GM12891 (cell line): ENCODE measurements at places on chromosomes 6 and 20.

- DNase-seq = no peak
Measured at GRCh38 chr20:8399947-8400346, 267.9 kb downstream of the PLCB1 start.

GRCh38 chr6:146593986-146594385 is 4.8 kb upstream of the ADGB start:
- no peak for DNase-seq

GRCh38 chr6:6591778-6592465 is 3.4 kb downstream of the LY86 start:
- DNase-seq = no peak

DNA sequence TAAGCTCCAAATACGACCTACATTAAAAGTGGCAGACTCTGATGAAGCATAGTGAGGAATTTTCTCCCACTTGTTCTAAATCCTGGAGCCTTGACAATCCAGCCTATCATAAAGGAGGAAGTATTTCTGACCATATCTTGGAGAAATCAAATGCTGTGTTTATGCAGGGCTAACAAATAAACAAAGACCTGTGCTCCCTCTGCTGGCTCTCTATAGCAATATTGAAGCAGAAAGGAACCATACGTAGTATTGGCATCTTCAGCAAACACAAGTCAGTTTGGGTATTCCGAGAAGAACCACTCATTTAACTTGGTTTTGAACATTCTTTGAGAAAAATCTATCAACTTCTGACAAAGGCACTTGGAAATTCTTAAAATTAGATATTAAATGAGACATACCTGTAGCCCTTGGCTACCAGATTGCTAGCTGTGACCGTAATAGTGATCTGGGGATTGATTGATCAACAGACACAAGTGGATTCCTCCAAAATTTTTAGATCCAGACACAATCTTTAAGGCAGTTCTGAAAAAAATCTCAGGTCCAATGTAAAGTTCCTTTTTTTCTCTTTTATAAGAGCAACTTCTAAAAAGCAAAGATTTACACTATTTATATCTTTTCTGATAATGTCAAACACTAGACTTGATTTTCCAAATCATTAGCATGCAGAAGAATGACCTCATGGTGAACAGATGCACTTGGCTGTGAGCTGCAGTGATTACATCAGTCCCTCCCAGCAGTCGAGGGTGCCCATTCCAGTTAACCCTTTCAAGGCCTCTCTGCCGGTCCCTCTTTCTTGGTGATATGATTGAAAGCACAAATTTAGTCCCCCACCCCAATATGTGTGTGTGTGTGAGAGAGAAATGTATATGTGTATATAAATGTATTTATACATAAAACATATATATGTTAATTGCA is 40.2 kb downstream of the INSM1 start:
- DNase-seq = no peak

GRCh38 chr6:33777398-33778388 is 11.2 kb downstream of the LEMD2 start:
- DNase-seq = no peak

GRCh38 chr6:41072836-41073202 is at the start of gene NFYA:
TSS of gene NFYA (plus strand) at chr6:41072974. CDS start at chr6:41079090, 6,116 bp downstream.
- peak; percentile 85 for DNase-seq

GRCh38 chr6:105746130-105746505 is 340.0 kb upstream of the PRDM1 start:
- no peak for DNase-seq

DNA sequence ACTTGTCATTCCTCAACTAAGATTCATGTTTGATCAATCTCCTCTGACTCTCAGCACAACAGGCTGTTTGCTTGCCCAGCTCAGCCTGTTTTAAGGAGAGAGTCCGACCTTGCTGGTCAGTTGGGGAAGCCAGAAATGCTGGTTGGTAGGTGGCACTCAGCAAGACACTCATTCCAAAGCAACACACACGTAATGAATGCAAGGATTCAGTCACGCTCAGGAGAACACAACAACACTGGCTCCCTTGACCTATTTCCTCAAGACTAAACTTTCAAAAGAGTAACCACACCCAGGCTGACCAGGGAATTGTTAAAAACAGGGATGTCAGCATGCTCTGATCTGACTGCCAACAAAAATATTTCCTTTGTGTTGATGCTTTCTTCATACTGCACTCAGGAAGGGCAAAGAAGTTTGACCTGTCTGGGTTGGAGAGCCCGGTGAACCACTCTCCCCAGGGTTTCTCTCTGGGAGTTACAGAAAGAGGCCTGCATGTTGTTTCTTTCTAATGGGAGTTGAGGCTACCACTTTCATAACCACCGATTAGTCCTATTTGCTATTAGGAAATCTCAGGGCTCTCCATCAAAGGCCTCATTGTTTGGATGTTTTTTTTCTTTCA is 25.6 kb upstream of the PREP start:
- no peak for DNase-seq
